ENCODE measurements at places on chromosomes 6 and 20.

DNA sequence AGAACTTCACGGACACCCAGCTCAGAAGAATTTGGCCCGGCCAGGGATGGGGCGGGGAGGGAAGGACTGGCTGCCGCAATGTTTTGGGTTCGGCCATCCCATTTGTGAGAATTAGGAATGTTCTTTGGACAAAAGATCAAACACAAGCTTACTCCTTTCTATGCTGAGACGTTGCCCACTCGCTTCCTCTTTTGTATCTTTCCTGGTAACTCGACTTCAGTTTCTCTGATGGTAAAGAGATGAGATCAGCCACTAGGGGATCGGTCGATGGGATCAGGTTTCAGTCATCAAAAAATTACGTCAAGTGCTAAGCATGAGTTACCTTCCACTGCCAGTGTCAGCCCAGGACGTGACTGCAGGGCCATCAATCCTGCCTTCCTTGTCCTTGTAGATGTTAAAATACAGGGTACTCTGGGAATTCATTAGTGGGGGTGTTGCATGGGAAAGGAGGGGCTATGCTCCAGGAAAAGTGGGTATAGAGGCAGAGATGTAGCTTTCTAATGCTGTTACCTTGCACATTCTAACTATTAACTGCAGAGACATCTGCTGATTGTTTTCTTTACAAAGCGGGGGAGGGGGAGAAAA lies 190.2 kb downstream of the TSHZ2 start:
- peak; percentile 8 for DNase-seq

GRCh38 chr6:167467793-167468431 lies 143.0 kb downstream of the TTLL2 start:
- DNase-seq, result no peak

DNA sequence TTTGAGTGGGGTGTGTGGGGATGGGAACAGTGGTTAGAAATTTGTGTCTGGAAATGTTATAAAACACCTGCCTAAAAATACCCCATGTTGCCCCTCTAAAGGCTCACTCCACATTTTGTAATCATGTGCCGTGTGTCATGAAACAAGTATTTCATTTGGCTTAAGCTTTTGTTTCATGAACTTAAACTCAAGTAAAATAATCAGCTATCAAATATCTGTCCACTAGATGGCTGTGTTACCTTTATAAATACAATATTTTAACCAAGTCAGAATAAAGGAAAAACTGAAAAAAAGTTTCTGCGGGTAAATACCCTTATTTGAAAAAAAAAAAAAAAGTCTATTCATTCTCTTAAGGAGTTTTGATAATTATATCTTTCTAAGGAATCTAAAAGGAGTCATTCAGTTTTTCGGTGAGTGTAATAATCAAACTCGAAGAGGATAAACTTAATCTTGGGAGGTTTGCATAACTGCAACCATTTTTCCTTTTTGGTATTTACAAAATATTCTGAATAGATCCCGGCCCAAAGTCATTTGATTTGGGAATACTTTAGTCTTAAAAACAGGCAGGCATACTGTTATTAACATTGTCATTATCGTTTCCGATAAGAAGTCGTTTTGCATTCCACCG lies 29.9 kb upstream of the MTRF1L start:
- DNase-seq, result no peak

- DNase-seq, result no peak
Observed at GRCh38 chr6:117558818-117559217, 43.5 kb downstream of the GOPC start.

GRCh38 chr6:11989386-11989785 lies 22.7 kb upstream of the HIVEP1 start:
- DNase-seq, result no peak

- DNase-seq, result no peak
Observed at GRCh38 chr6:140772576-140772975, 1360.1 kb upstream of the GJE1 start.

DNA sequence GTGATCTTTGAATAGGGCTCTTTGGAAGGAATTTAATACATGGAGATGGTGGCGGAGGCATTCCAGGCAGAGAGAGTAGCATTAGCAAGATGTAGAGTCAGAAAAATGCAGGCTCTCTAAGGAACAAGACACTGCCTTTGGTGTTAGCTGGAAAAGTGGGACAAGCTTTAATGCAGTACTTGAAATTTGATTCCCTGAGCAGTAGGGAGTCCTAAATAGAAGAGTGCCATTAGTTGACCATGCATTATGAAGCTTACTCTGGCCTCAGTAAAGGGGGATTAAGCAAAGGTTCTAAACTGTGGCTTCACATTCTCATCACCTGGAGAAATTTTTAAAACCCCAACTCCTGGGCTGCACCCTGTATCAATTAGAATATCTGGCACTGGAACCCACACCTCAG lies 494.8 kb upstream of the SOX4 start:
- DNase-seq, result no peak

DNA sequence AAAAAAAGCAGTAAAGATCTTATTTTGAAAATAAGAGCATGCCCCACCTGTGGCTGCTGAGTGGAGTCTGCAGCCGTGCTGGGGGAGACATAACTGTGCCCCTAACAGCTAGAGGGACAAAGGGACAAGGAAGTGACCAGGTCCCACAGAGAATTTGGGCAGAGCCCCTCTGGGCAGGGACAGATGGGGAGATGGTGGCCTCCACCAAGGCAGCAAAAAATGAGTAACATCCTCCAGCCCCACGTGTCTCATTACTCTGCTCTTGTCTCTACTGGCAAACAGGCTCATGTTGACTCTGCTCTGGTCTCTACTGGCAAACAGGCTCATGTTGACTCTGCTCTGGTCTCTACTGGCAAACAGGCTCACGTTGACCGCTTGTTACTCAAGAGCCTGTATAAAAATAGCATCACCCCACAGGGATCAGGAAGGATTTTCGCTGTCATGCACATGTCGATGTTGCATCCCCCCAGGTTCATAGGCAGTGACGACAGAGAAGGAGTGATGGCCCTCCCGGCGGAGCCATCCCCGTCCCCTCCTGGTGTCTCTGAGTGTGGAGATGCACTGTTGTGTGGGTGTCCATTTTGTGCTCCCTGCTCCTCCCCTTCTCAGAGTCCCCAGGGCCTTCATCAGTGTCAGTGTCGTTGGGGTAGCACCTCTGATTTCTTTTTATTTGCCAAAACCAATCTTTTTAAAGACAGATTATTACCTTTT lies 17.3 kb upstream of the PCMTD2 start:
- no peak for DNase-seq
